Tracheal epithelial cell (primary cell): ENCODE measurements at places on chromosomes 7 and 10. TPM values are rescaled to one million over a fixed set of nuclear protein-coding genes. Genes with fewer than 3 reads are reported as not detected.

Gene TBC1D12
- 11.6 and 12.6 TPM in 2 replicates for total RNA-seq

Gene CCDC172
- not detected in 2 replicates for total RNA-seq

Gene HPSE2
- not detected in 2 replicates for total RNA-seq

Gene NSUN6
- total RNA-seq, result 8.3 and 10.1 TPM in 2 replicates

Gene PTPRN2
- total RNA-seq, result 1.2 and 2.8 TPM in 2 replicates

Gene HECTD2
- 1.7 and 2.4 TPM in 2 replicates for total RNA-seq

Gene MMD2
- total RNA-seq, result not detected in 2 replicates

Gene RBP4
- 0.24 TPM in 1 of 2 replicates, not detected in the other for total RNA-seq

Gene VAX1
- not detected in 2 replicates for total RNA-seq

Gene CPA4
- total RNA-seq, result 6.6 and 7.2 TPM in 2 replicates

Gene CALHM2
- total RNA-seq, result 0.43 and 0.72 TPM in 2 replicates

Gene MAP3K8
- 5.1 and 10.8 TPM in 2 replicates for total RNA-seq

Gene NUPR2
- not detected in 2 replicates for total RNA-seq

Gene ATRNL1
- total RNA-seq, result 0.43 and 0.72 TPM in 2 replicates
